ENCODE measurements at places on chromosomes 7 and 10. TPM values are rescaled to one million over a fixed set of nuclear protein-coding genes. Genes with fewer than 3 reads are reported as not detected.

PUS7 gene
- total RNA-seq = 9.5 TPM

TLX1 gene
- 0.26 TPM for total RNA-seq

DYDC2 gene
- total RNA-seq = not detected

PCLO gene
- total RNA-seq = 0.22 TPM

TCAF1 gene
- total RNA-seq = 52.9 TPM

DNA sequence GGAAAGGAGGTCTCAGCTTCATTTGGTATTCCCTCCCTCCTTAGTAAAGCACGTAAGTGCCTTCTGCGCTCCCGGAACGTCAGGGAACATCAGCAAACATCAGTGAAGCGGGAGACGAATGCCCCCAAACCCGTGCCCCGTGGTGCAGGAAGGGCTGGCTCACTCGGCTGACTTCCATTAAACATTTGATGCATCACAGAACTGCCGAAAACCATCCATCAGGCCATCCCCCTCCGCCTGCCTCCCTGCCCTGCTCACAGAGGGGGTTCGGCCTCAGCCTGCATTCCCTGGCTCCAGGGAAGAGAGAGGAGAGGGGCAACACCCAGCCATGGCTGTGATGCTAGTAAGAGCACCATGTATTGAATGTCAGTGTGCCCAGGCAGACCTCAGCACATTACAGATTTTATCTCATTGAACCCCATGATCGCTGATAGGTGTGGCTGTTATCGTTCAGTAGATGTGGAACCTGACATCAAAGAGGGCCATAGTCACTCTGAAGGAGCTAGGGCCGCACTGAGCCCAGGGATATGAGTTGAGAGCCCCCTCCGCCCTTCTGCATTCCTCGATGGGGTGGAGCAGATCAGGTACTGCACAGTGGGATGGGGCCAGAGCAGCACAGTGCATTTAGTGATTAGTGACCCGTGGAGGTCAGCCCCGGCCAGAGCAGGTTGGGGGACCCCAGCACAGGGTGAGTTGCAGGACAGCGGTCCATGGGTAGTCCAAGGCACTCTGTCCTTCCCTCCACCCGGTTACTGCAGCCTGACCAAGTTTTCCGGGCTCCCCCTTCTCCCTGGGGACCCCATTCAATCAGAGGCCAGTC is 146.4 kb downstream of the RPS24 start:
- DNase-seq = no peak

GRCh38 chr7:106057962-106058927 is 53.9 kb downstream of the SYPL1 start:
- no peak for DNase-seq

DNA sequence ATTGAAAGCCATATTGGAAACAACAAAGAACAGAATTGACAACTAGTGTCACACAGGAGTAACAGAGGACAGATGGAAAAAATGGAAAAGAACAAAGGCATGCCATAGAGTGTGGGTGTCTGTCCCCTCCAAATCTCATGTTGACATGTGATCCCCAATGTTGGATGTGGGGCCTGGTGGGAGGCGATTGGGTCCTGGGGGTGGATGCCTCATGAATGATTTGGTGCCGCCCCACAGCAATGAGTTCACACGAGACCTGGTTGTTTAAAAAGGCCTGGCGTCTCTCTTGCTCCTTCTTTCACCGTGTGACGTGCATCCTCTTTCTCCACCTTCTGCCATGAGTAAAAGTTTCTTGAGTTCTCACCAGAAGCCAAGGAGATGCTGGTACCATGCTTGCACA is 87.4 kb upstream of the GPR26 start:
- DNase-seq = no peak

GRCh38 chr10:112376396-112376790 is 2.5 kb downstream of the ACSL5 start:
- DNase-seq = no peak

DNA sequence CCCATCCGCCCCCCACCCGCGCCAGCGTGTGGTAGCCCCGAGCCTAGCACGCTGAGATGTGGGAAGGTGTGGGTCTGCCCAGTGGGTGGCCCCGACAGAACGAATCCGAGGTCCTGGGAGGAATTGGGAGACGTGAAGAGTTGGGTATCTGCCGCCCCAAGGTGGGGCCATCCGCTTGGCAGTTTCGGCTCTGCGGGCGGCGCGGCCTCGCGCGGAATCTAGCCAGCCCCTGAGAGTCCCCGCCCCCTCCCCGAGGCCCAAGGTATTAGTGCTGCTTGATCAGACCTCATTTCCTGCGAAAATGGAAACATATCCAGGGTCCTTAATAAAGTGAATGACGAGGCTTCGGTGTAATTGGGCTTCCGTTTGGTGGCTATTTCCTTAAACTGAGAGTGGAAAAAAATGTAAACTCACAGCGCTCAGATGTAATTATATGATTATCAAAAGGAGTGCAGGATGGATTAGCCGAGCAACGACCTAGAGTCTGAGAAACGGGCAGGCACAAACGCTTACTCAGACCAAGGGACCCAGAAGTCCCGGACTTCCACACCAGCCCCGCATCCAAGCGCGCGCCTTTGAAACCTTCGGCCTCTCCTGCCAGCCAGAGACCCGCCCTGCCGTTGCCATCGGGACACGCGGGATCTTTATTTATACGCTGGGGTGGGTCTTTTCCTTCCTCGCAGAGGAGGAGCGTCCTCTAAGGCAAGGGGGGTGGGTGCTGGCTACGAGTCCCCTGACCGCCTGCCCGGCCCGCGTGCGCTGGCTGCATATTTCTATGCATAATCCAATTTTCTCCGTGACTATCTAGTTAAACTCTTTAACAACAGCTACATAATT is 12.8 kb downstream of the LBX1 start:
- no peak for DNase-seq

DNA sequence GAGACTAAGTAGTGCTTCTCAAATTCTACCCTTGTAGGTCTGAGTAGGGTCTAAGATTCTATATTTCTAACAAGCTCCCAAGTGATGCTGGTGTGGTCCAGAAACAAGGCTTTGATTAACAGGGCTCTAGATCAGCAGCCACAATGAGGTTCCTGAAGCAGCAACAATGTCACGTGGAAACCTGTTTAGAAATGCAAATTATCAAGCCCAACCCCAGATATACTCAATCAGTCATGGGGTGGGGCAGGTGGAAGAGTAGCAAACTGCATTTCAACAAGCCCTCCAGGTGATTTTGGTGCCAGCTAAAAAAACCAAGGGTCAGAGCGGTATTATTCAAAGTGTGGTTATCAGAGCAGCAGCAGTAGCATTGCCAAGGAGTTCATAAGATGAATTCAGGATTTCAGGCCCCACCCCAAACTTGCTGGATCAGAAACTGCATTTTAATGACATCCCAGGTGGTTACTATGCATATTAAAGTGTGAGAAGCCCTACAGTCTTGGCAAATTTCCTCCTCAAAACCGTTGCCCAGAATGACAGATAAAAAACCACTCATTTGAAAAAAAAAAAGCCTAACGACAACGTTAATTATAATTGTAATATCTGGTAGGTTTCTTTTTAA is 199.2 kb downstream of the AHR start:
- no peak for DNase-seq

GRCh38 chr10:95674643-95675042 is 18.1 kb upstream of the ALDH18A1 start:
- no peak for DNase-seq
